Cerebellum (tissue), 4 donors: ENCODE measurements at places on chromosomes 1 and 21.

DNA sequence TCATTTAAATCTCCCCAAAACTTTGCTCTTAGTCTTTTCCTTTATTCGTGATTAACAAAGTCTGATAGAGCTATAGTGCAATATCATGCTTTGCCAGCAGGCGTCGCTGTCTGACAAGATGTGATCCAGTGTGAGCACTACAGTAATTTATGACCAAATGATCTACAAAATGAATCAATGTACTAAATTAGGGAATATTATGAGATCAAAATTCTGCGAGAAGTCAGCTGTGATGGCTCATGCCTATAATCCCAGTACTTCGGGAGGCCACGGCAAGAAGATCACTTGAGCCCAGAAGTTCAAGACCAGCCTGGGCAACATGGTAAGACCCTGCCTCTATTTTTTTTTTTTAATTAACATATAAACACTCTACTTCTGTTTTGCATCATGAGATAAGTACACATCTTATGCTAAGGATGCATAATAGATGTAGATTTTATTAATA is 3.6 kb upstream of the SPSB1 start:
- no peak for DNase-seq

GRCh38 chr1:183544598-183545297 is 45.5 kb downstream of the NCF2 start:
- no peak for DNase-seq

- DNase-seq, result no peak
These were observed 36.3 kb downstream of the KCNJ15 start for GRCh38 chr21:38293113-38293512.

GRCh38 chr21:33981391-33982101 is 65.9 kb upstream of the ATP5PO start:
- DNase-seq, result no peak

DNA sequence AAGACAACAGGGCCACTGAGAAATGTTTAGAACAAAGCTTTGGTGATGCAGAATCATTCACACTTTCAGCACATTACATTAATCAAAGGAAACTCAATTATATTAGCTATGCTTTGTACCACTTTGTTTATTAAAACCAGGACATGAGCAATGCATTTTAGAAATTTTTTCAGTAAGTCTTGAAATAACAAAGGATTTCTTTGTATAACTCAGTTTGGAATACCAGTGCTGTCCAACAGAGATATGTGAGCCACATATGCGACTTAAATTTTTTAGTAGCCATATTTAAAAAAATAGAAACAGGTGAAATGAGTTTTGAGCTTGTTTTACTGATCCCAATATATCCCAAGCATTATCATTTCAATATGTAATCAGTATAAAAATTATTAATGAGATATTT is 18.8 kb upstream of the F3 start:
- no peak for DNase-seq

GRCh38 chr1:234763367-234763766 is 153.4 kb upstream of the IRF2BP2 start:
- no peak for DNase-seq

DNA sequence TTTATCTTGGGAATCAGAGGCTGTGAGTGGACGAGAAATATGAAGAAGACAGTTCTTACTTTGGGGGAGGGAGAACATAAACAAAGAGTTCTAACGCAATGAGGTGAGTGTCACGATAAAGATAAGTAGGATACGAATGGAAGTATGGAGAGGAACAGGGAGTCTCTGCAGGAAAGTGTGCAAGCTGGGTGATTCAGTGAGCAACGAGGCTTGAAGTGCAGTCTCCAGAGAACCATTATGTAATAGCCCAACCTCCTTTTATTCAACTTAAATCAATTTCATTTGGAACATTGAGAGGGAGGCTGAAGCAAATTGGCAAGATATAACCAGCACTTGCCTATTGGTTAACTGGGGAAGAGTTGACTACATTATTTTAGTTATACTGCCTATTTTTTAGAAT is 99.3 kb upstream of the PLD5 start:
- DNase-seq, result no peak

GRCh38 chr1:219798283-219799030 is 129.9 kb downstream of the SLC30A10 start:
- no peak for DNase-seq

DNA sequence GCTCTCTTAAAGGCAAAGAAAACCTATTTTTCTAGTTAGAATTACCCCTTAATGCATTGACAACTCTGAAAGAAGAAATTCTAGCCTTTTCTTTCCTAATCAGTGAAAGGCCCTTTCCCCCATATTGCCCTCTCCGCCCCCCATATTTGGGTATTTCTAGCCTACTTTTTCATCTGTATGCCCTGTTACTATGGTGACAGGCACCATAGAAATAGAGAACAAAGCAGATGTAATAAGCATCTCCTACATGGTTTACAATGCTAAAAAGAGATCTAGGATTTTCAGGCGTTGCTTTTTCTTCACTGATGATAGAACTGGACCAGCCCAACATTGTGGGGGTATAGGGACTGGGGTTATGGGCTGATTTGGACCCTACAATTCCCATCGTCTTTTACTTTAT is 14.5 kb downstream of the LRRC8B start:
- DNase-seq, result no peak

GRCh38 chr1:194056169-194056568 is 869.8 kb upstream of the B3GALT2 start:
- DNase-seq, result no peak

DNA sequence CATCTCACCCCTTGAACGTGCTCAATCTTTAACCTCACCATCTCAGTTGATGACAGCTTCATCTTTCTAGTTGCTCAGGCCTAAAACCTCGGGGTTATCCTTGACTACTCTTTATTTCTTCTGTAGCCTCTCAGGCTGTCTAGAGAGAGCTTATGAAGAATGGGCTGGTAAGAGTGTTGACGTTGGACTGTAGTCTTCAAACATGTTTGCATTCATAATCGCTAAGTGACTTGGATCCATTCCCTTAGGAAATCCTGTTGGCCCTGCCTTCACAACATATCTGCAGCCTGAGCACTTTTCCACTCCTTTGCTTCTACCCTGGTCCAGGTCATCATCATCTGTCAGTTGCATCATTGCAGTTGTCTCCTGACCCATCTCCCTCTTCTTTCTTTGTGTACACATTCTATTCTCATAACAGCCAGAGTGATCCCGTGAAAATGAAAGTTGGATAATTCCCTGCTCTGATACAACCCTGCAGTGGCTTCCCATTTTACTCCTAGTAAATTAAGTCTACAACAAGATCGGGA is 10.5 kb downstream of the UCK2 start:
- no peak for DNase-seq

DNA sequence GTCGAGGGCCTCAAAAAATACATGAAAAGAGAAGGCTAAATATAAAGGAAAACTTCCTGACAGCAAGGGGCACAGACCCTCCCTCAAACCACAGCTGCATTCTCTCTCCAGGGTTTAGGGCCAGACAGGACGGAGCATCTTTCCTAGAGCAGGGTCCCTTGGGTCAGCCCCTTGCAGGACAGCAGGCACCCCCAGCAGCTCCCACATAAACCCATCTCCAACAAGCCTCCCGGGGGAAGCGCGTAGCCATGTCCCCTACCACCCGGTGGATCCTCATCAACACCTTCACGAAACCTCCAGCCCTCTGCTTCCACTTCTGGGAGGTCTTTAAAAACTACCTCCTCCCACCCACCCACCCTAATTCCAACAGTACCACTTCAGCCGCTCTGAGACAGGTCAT is 59.5 kb downstream of the CD46 start:
- no peak for DNase-seq

DNA sequence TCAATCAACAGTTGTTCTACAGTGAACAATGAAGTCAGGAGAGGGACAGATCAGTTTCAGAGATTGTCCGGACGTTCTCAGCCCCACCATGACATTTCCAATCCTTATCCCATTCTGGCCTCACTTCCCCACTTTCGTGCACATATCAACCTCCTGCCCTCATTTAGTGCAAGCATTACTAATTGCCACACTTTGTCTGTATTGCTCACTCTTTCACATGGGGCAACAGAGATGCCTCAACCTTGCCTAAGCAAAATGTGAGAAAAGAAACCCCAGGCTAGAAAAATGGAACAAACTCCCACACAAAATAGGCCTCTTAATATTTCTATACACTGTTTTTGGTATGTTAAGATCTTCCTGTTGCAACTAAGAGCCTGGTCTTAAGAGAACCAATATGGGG is 8.9 kb upstream of the RGS1 start:
- DNase-seq, result no peak

DNA sequence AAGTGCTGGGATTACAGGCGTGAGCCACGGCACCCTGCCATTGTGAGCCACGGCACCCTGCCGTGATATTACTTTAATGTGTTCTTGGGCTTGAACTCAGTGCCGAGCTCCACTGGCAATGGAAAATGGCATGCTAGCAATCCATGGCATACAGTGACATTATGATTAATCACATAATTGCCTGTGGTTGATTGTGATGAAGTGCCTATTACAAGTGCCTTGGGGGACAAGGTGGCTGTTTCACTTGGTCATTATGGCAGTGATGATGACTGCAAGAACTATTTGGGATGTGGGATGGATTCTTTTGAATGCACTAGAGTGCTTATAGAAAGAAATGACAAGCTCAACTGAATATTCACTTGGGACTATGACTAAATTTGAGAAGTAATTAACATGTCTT is 22.3 kb upstream of the HPCAL4 start:
- DNase-seq, result no peak

- no peak for DNase-seq
These were observed 12.6 kb downstream of the METTL13 start for GRCh38 chr1:171794085-171794484.

DNA sequence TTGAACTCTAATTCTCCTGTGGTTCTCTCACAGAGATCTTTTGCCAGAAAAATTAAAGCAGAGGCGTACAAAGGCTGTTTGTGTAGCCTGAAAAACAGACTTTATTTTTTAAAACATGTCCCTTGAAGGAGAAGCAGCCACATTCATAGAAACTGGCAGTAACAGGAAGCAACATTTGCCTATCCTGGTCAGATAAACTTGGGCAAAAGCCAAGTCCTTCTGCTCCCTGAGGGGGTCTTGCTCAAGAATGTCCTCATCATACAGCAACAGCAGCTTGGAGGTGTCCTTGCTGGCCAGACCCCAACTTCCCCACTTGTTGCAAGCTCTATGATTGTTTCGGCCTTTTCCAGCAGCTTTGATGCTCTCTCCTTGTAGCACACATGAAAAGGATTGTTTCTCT is 36.3 kb downstream of the MSTO1 start:
- DNase-seq, result no peak

DNA sequence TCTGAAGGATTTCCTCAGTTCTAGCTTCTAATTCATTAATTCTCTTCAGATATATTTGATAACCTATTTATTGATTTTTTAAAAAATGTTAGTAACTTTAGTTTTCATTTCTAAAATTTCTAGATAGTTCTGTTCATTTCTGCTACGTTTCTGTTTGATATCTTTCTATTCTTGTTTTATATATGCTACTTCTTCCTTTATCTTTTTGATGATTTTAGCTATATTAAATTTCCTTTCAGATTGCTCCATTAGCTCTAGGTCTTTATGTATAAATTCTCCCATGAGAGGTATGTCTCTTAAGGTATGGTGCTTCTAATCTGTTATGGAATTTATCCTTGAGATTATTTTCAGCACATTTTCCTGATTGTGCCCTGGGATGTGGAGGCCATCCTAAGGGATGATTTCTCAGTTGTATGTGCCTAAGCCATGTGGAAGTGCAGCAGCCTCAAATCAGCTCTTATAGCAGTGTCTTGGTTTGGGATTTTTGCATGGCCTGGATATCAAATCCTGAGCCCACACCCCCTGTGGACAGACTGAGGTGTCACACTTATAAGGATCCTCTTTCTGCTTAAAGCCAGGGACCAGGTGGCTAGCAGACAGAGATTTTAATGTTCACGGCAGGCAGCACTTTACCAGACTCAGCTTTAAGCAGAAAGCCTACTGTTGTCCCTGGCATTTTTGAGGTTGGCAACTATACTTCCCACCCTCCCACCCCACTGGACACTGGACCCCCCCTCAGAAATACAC is 6.2 kb upstream of the KCNQ4 start:
- DNase-seq, result no peak
